NCI-H748 treated with DMSO at 0.1 percent for 48 hours (cell line): ENCODE measurements at places on chromosomes 12 and 14.

- DNase-seq: no peak
These were observed 187.9 kb upstream of the PLXNC1 start for GRCh38 chr12:93960521-93960920.

GRCh38 chr12:19576506-19577280, 137.4 kb downstream of the AEBP2 start:
- DNase-seq: no peak

GRCh38 chr12:108308395-108309085, 30.6 kb downstream of the CMKLR1 start:
- DNase-seq: no peak

DNA sequence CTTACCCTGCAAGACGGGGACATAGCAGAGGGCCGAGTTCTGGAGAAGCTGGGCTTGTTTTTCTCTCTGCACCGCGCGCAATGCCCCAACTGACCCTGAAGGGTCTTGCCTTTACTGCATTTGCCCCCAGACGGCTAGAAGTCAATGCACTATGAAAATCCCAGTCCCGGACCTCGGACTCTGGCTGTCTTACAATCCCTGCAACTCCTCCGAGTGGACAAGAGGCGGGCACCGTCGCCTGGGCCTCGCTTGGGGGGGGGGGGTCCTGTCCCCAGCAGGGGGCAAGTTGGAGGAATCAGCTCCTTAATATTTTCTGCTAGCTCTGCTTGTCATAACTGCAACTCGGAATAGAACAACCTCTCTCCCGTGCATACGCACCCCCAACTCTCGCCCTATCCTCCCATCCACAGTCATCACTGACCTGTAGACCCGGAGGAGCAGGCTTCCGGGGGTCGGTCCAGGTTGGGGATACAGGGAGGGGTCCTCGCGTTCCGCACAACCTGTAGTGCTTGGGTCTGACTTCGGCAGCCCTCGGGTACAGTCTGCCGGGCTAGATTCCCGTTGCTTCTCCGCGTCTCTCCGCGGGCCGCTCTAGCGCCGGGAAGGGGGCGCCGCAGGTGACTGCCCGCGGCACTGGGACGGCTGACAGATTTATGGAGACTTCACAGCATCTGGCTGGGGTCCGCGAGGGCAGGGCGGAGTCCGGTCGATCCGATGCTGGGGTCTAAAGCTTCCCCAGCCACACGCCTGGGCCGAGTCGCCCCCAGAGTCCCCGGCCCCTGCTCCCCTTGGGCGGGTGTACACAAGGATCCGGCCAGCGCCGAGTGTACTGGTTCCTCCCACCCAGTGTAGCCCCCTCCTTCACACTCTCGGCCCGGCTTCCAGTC, 3.3 kb upstream of the PAX9 start:
- no peak for DNase-seq

DNA sequence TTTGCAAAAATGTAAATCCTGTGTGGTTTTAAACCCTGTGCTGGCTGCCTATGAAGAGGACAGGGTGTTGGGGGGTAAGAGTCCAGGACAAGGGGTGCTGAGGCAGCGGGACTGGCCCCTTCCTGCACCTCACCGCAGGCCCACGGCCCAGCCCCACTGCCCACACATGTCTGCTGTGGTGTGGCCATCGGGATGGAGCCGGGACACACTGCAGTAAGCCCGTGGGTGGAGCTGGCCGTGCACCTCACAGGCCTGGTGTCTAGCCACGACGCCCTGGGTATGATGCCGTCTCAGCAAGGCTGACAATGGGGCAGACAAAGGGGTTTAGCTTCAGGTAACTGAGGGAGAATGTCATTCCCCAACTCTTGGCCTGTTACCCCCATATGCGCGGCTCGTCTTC, 19.6 kb downstream of the AMN start:
- DNase-seq: no peak

DNA sequence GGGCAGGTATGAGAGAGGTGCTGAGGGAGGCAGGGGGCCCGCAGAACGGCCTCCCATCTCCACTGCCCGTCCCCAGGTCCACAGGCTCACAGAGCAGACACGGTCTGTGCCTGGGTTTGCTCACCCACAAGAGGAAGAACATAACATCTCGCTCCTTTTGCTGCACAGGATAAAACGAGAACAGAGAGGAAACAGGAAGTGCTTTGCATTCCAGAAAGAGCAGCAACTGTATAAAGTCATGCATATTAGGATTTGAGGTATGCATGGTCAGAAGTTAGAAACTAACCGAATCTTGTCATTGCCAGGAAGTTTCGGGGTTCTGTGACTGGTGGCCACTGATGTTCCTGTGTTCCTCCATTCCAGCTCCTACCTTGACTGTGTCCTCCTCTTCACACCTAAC, 25.0 kb downstream of the NTF3 start:
- DNase-seq: no peak

- no peak for DNase-seq
These were observed 653.4 kb downstream of the TMEM121 start for GRCh38 chr14:106179761-106180160.

DNA sequence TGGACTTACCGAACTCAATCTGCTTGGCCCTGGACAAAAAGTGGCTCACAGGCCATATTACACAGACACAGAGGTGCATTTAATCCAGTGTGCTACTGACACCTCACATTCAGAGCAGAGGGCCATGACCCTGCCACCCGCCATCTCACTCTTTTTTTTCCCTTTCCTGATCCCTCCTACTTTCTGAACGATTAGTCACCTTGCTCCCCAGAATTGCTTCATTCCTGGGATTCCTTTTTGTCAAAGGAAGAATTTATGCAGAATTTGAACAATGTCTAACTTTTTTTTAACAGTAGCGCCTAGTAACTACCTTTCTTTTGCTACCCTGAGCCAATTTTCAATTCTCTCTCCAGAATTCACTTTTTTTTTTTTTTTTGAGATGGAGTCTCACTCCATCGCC, 4.6 kb downstream of the PKP2 start:
- no peak for DNase-seq

DNA sequence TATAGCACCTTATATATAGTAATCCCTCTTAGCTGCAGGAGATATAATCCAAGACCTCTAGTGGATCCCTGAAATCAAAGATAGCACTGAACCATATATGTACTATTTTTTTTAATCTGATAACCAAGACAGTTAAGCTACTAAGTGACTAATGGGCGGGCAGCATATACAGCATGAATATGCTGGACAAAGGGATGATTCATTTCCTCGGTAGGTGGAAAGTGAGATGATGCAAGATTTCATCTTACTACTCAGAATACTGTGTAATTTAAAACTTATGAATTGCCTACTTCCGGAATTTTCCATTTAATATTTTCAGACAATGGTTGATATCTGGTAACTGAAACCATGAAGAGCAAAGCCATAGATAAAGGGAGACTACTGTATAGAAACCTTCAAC, 36.2 kb downstream of the PRMT8 start:
- no peak for DNase-seq
